ENCODE measurements at places on chromosomes 12 and 14.

GRCh38 chr14:69013943-69014782, 35.1 kb upstream of the ACTN1 start:
- DNase-seq = peak; percentile 18

DNA sequence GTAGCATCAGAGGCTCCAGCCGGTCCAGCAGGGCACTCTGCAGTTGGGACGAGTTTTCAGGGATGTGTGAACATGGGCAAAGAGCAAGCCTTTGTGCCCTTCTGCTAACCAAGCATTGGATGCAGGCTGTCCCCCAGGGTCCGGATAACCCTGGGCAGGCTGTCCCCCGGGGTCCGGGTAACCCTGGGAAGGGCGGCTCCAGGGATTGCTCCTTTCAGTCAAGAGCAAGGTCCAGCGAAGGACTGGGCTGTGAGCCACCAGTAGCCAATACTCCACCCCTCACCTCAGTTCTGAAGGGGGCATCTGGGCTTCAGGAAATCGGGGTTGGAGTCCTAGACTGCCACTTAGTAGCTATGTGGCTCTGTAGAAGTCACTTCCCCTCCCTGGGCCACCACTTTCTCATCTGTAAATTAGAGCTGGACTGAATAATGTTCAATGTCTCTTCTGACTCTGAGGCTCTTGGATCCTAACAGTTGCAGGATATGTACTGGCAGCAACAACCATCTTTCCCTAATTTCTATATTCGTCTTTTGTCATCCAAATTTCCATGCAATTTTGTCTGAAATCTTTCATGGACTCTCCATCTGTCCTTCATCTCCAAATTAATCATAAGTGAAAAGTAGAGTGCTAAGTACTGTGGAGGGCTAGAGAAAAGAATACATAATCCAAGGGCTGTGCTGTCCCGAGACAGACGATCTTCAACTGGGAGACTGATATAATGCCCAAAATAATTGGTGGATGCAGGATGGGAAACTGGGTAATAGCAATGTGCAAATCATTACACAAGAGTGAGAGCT, 137.4 kb upstream of the NTF3 start:
- DNase-seq = no peak

DNA sequence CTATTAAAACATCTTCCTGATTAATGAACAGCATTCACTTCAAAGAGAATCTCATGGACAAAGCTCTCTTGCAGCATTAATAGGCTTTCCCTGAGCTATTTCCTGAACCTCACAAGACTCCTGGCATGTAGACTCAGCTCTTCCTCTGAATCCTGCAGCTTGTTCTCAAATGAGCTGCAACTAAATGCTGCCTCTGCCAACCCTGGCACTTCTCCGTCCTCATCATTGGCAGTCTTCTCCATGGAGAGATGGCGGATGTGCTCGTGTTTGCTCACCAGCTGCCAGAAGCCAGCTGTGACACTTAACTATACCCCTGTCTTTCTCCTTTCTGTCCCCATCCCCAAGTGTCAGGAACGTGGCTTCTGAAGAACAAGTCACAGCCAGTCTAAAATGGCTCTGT, 232.1 kb downstream of the FOXN3 start:
- DNase-seq = no peak

DNA sequence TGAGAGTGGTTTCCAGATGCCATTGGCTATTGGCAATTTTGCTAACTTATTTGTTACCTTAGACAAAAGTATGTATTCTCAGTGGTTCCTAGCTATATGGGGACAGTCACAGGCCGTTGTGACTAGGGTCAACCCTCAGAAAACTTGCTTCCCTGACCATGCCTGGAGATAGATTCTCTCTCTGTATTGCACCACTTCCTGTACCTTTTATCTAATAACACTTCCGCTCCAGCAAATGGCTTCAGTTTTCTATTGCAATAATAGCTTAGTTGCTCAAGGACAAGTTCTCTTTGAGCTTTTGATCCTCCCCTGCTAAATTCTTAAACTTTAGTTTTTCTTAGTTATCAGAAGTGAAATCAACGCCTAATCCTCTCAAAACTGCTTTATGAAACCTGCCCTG, 338.0 kb downstream of the RMST start:
- DNase-seq = no peak

GRCh38 chr14:79658769-79659168, 552.5 kb downstream of the DIO2 start:
- DNase-seq = no peak

DNA sequence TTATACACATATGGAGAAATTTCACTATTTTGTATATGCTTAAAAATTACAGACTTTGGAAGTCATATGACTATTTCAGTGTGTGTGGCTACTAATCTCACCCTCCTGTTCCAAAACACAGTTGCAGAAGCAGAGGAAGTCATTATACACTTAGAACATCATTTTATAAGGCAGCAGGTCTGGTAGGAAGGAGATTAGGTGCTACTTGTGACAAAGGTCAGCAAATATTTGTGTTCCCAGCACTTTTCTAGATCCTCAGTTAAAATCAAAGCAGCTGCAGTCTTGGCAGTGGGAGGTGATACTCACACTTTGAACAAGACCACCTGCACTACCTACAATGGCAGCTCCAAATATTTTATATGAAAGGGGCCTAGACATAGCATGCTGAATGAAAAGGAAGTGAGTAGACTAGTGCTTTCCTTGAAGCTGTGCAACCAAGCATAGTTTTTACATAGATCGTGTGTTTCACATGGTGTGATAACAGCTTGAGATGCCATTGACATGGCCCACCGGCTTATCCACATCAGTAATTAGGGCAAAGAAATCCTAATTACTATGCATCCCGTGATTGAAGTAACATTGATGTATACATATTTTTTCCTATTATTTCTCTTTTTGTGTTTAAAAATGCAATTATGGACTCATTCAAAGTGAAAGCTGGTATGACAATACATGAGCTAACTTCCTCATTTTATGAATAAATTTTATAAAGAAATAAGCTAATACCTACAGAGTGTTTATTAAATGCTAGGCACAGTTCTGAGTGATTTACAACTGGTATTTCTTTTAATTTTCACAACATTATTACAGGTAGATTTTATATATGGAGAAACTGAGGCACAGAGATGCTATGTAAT, 5.3 kb downstream of the GYS2 start:
- no peak for DNase-seq

- no peak for DNase-seq
Measured at GRCh38 chr14:93970585-93970964, 5.8 kb downstream of the ASB2 start.

GRCh38 chr12:97748298-97748697, 285.7 kb downstream of the RMST start:
- peak; percentile 52 for DNase-seq

- DNase-seq = no peak
Measured at GRCh38 chr14:59292028-59292427, 103.6 kb downstream of the DAAM1 start.

DNA sequence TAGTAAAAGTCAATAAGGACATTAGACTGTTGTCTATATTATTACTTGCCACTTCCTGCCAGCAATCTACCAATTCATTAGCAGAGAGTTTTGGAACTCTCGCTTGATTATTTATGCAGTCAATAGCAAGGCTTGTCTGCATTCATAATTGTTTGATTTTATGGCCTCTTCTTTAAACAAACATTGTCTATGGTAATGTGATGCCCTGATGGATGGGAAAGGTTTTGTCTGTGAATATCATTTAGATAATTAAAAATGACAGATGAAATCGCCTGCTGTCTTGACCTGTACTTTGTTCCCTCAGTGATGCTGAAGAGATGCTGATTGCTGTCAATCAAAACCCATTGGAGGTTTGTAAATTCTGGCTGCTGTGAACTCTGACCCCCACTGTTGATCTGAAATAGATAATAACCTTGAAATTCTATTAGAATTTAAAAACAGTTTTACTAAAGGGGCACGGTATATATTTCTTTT, 455.3 kb downstream of the NPAS3 start:
- no peak for DNase-seq

DNA sequence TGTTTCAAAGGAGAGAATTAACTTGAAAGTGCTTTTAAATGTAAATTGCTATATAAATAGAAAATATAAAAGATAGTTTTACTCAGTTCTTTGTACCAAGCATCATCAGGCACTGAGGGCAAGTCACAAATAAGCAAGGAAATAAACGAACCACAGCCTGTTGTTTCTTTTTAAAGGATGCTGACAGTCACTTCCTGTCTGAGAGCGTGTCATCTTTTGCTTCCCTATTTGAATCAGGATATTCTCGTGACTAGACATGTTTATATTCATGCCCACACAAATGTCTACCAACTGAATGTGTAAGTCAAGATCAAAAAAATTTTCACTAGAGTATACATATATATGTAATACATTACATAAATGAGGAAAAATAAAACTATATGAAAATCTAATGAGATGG, 31.4 kb upstream of the SLC2A13 start:
- DNase-seq = no peak

- no peak for DNase-seq
Measured at GRCh38 chr14:21874167-21874566, 200.5 kb upstream of the OR4E1 start.

GRCh38 chr14:61661471-61662400, 33.6 kb upstream of the HIF1A start:
- no peak for DNase-seq

DNA sequence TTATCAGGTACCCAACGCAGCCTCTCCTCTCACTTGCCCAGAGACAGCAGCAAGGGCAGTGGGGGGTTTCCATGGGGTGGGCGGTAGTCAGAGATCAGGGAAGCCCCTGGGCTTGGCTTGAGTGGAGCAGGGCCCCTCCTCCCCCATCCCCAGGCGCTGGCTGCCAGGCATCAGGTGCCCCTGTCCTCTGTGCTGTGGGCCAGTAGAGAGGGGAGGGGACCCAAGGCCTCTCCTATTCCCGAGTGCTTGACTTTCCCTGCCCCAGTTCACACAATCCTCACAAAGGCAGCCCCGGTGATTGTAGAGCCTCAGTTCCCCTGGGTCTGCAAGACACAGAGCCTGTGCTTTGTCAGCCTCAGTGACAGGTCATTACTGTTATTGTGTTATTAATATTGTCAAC, 57.7 kb downstream of the MVK start:
- DNase-seq = no peak

GRCh38 chr12:60123557-60123956, 527.7 kb downstream of the SLC16A7 start:
- DNase-seq = no peak

DNA sequence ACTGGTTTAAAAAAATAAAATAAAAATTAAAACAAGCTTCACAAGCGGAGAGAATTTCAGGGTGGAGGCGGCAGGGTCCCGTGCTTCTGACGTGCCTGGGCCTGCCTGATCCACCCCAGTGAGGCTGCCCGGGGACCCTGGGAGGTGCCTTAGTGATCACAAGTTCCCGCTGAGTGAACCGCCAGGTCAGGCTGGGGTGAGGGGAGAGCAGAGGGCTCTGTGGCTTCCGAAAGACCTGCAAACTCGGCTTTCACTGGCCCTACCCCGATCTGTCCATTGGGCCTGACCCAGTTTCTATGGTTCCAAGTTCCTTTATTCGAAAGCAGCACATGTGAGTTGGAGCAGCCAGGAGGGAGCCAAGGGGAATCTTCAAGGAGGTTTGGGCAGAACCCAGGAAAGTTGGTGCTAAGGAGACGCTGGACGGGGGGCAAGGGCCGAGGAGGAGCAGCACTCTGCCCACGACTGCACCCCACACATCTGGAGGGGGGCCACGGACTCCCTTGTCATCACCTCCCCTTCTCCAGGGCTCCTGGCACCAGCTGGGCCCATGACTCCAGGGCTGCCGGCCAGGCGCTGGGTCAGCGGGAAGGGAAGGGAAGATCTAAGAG, 12.9 kb downstream of the MMP14 start:
- DNase-seq = no peak

DNA sequence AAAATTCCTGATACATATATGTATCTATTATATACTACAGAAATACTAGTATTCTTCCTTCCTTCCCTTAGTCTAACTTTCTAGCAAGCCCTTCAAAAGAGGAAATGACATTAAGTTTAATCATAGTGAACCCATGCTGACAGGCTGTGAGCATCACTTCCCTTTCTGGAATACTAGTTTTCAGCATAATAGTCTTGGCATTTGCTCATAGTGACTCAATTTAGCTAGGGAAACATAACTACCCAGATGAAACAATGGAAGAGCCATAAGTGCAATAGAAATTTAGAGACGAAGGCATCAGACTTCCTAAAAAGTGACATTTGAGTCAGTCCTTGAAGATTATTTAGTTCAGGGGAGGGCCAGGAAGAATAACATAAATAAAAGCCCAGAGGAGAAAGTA, 184.5 kb upstream of the CRY1 start:
- DNase-seq = no peak

GRCh38 chr12:71799106-71799505, 40.5 kb upstream of the TBC1D15 start:
- DNase-seq = no peak

DNA sequence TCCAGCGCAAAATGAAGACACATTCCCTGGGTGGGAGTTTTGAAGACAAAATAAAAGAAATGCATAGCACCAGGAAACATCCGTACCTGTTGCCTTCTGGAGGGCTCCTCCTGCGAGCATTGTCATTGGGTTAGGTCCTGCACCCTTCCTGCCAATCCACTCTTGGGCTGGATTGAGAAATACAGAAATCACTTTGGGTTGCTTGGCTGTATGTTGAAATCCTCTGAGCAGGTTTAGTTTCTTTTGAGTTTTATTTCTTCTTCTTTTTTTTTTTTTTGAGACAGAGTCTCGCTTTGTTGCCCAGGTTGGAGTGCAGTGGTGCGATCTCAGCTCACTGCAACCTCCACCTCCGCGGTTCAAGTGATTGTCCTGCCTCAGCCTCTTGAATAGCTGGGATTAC, 67.6 kb downstream of the ARF6 start:
- DNase-seq = no peak

DNA sequence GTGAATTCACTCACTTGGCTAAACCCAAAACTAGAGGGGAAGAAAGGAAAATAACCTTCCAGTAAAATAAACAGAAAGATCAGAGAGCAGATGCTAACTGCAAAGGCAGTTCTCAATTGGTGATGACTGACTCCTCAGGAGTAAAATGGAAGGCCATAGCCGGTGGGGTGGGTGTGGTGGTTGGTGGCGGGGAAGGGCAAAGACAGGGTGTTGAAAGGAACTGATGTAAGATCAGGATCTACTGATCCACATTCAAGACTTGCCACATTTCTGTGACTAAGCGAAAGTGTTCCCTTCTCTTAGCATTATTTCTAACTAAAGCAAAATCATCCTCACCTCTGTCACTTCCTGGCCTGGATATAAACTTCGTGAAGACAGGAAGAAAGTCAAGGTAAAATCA, 26.3 kb upstream of the TC2N start:
- DNase-seq = no peak

- DNase-seq = no peak
Measured at GRCh38 chr12:68815928-68816800, 8.2 kb downstream of the MDM2 start.

GRCh38 chr12:46675736-46676135, 150.1 kb downstream of the SLC38A4 start:
- no peak for DNase-seq
